ENCODE measurements at places on chromosomes 16 and 17.

DNA sequence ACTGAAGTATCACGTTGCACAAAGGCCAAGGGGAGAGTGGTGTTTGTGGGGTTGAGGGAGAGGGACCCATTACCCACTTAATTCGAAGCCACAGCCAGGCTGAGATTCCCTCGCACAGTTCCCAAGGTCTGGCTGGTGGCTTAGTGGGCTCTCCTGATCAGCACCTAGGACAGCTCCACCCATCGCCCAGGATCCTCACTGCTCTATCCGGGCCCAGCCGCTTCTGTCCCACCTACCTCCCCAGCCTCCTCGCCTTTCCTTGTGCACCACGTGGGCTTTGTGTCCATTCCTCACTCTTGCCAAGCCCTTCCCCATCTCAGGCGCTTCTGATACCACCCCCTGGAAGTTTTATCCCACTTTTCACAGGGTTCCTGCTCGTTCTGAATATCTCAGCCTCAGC lies 163.5 kb downstream of the CCT6B start:
- DNase-seq, result no peak

DNA sequence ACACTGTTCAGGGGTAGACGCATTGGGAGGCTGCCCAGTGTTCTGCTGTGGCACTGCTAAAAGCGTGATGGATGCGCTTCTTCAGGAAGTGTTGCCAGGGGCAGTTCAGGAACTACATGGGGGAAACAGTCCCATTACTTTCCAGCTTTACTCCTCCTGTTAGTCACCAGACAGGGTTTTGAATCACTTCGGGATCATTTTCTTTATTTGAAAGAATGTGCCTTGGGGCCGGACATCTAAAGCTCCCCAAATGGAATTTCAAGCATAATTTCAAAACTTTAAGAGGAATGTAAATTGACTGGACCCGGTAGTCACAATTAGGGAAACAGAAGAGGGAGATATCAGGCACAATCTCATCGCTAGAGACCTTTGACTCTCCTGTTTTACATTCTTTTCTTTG lies 1.3 kb upstream of the KRTAP2-1 start:
- no peak for DNase-seq

DNA sequence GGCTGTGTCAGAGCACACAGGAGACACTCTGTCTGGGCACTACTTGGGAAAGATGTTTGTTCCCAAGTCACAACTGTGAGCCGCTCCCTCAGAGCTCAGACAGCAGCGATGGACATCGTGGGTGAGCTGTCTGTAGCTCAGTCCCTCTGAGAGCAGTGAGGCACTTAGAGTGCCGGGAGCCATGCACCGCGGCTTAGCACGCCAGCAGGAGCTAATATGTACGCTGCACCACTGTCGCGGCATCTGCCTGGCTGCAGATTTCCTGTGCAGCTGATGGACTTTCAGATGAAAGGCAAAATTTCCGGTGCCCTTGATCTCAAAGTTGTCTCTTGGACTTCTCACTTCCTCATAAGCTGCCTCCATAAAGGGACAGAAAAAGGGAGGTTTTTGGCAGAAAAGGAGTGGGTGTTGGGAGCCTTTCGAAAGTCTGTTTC lies 92.8 kb upstream of the ZNF469 start:
- no peak for DNase-seq

- no peak for DNase-seq
Measured at GRCh38 chr17:37828651-37829124, 83.8 kb upstream of the HNF1B start.

DNA sequence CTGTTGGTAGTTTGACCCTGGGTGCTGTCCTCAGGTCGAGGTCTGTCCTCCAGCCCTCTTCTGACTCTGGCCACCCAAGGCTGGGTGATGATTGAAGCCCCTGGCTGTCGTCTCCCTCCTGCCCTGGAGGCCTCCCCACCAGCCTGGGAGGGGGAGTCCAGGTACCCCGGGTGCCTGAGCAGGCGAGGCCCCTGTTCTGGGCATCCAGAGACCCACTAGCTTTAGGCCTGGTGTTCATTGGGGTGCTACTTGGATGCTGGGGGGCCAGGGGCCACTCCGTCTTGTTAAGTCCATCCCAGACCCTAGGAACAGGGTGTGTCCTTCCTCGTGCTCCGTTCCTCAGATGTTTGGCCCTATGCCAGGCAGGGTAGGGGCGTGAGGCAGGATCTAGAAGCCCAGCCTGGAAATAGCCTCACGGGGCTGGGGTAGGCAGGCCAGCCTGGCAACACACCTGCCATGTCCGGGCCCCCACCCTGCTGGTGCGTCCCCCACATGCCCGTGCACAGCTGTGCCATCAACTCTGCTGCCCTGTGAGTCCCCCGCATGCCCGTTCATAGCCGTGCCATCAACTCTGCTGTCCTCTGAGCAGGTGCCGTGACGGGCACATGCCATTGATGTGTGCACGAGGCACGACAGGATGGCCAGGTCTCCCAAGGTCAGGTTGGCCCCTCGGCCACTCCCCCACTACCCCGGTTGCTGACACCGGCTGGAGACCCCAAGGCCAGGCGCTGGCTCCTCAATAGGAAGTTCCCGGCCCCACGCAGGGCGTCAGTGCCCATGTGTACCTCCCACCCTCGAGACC lies 36.9 kb downstream of the GINS2 start:
- DNase-seq, result no peak

DNA sequence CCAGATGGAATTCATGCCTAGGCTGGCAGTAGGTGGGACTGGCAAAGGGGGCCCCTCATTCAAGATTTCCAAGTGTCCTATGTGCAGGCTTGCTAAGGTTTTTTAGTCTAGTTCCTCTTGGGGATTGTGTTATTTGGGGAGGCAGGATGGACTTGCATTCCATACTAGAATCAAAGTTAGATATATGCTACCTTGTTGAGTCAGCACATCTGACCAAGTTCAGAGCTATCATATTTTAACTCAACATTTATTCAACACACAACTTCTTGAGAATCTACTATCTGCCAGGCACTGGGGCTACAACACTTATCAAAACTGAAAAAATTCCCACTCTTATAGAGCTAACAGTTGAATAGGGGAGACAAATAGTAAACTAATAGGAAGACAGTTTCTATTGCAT lies 6.7 kb downstream of the GP2 start:
- no peak for DNase-seq

- DNase-seq, result no peak
Measured at GRCh38 chr16:78134944-78135619, 35.6 kb downstream of the WWOX start.

DNA sequence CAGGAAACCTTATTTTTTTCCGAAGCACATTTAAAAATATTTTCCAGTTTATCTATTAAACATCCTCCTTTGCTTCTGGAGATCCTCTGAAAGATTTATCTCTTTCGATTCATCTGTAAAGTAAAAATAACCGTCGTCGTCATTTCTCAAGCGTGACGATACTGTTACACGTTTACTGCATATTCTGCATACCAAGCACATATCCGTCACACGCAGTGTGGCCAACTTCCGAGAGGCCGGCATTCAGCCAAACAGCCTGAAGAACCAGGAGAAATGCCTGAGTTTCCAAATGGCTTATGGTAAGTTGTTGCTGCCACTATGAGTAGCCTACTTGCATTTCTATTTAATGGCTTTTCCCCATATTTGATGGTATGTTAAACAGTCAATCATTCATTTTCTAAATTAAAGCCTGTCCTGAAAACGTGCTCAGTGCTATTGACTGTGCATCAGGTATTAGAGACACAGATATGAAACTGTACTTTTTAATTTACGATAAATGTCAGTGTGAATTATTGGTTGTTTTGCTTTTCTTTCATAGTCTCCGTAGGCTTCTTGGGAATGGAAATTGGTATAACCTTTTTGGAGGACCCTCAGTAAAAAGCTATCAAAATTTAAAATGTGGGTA lies 275.7 kb downstream of the WWOX start:
- DNase-seq, result no peak

DNA sequence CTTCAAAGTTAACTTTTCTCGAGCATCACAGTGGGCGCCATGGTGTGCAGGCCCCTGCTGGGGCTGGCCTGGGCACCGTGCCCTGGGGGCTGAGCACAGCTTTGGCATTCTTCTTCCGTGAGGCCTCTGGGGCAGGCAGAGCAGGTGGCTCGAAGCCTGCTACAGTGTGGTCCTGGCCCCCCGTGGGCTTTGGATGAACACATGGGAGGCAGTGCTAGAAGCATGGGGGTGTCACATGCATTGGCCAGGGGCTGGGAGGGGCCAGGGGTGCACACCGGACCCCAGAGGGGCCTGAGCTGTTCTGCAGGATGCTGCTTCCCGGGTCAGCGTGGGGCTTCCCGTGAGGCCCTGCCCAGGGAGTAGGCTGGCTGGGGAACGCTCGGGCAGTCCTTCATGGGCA lies 12.1 kb upstream of the C16orf74 start:
- no peak for DNase-seq

DNA sequence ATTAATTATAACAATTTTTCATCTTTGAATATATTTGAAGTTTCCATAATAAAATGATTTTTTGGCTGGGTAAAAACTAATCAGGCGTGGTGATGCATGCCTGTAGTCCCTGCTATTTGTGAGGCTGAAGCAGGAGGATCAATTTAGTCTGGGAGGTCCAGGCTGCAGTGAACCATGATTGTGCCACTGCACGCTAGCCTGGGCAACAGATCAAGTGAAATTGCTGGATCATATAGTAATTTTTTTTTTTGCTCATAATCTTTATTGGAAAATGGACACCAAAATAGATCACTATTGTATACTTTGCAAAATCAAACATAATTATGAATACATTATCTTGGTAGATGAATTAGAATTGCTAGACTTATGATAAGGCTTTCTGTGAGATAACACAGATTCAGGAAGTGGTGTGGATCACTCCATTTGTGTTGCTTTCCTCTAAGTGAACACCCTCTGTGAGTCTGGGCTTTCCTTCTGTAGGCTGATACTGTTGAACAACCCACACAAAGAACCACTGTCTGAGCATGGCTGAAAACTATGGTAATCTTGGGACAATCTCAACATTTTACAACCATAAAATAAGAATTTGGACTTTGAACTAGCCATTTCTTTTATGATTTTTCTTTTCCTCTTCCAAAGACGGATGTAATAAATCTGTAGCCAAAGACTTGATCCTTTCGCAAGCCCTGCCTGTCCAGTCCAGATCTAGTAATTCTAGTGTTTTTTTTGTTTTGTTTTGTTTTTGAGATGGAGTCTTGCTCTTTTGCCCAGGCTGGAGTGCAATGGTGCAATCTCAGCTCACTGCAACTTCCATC lies 5.6 kb upstream of the ST3GAL2 start:
- DNase-seq, result no peak

GRCh38 chr16:1764971-1765370 lies 6.4 kb downstream of the NME3 start:
- DNase-seq, result no peak

- DNase-seq, result no peak
Measured at GRCh38 chr17:48791128-48792032, 25.6 kb downstream of the TTLL6 start.

GRCh38 chr17:44209786-44210341 lies 9.6 kb downstream of the UBTF start:
- DNase-seq, result no peak

DNA sequence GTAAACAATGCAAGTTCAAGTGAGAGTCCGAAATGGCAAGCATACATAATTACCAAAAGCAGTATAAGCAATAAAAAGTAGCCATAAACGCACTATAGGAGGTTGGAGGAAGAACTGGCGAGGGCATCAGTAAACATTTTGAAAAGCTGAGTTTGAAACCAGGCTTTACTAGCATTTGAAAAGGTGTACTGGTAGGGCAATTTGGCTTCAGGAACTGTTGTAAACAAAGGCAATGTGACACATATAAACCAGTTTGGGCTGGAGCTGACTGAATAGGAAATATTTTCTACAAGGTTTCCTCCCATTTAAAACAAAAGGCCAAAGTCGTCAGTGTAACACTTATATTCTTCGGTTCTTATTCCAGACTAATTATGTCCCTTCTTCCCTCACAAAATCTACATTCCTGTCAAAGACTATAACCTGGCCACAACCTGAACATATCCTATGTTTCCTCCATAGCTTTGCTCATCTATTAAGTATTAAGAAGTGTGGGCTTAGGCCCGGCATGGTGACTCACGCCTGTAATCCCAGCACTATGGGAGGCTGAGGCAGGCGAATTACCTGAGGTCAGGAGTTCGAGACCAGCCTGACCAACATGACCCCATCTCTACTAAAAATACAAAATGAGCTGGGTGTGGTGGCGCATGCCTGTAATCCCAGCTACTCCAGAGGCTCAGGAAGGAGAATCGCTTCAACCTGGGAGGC lies 7.8 kb downstream of the CBX1 start:
- no peak for DNase-seq

DNA sequence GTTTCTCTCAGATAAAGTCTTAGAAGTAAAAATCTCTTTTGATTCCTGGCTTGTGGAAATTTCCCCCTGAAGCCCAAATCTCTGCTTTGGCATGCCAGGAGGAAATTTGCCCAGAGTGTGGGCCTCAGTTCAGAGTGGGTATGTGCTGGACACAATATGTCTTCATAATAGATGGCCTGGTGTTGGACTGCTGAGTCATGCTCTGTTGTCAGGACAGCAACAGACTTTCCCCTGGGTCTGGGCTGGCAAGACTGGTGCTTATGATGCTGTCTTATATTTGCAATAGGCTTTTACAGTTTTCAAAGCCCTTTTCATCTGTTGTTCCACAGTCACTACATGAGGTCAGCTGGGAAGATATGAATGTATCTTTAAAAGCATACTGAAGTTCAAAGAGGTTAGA lies 57.0 kb downstream of the SHISA9 start:
- DNase-seq, result no peak

DNA sequence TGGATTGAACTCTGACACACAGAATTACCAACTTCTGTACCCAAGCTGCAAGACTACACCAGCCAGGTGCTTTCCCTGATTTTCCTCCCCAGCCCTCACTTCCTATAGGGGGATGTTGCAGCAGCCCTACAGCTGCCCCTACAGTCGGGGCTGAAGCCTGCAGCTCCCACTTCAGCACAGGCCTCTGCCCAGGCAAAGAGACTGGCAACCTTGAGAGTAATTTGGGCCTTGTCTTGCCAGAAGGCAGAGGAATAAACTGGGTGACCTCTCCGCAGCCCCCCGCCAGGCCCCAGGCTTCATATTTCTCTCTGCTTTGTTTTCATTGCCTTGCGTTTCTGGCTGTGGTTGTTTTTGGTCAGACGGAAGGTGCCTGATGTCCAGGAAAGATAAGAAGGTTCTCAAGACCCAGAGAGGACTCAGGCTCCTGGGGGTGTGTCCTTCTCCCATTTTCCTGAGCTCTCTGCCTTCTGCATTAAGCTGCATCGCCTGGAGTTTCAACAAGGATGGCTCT lies 32.0 kb downstream of the SLC6A4 start:
- DNase-seq, result no peak

GRCh38 chr16:79069121-79069520 lies 531.4 kb downstream of the MAF start:
- DNase-seq, result no peak

DNA sequence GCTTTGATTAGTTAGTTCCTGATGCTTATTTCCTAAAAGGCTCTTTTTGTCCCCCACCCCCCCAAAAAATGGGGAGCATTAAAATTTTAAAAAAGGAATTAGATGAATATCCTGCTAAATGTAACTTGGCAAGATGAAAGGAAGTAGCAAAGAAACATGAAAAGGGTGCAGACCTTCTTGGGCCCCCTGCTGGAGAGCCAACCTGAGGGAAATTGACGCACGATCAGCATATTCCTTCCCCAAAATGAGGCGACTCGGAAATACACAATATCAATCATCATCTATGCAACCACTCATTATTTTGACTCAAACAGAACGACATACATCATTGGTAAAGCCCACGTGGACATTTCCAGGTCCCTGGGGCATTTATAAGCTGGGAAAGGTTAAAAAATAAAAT lies 59.7 kb downstream of the GRIN2A start:
- no peak for DNase-seq

Data from T-helper 17 cell (primary cell).